ENCODE measurements at places on chromosomes 3 and 15. TPM values are rescaled to one million over a fixed set of nuclear protein-coding genes. Genes with fewer than 3 reads are reported as not detected.

P2RY14 gene
- 7.2 TPM for total RNA-seq

CCR9 gene
- total RNA-seq, result not detected

GRK7 gene
- total RNA-seq, result 0.12 TPM

IRAK2 gene
- 5.2 TPM for total RNA-seq

DNA sequence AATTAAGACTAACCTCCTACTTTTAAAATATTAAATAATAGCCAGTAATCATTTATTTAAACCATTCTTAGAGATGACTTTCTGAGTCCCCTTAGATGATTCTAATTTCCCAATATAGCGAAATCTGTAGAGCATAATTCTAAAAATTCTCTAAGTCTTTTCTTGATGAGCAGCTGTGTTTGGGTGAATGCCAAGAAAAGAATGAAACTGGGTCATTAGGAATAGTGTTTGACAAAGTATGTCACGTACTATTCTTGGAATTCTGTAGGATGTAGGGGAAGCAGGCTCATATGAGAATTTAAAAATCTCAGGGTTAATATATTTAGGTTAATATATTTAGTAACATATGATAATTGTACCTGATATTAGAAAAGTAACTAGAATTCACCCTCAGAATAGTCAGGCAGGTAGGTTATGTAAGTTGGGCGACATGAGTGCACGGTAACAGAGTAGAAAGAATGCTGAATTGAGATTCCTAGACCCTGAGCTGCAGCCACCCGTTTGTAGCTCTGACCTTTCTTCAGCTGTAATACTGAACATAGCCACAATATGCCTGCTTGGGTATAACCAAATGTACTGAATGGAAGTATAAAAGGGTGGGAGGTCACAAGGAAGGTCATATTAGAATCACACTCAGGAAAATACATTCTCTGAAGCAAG is 524.3 kb downstream of the UNC13C start:
- DNase-seq, result no peak

RTP3 gene
- not detected for total RNA-seq

- DNase-seq, result peak; percentile 95
Measured at GRCh38 chr15:40340740-40341400, at the start of gene CCDC9B. Gene CCDC9B, minus strand, starts transcription at chr15:40340939. Its CDS starts 120 bp downstream, at chr15:40340819.

LYZL4 gene
- not detected for total RNA-seq

DNA sequence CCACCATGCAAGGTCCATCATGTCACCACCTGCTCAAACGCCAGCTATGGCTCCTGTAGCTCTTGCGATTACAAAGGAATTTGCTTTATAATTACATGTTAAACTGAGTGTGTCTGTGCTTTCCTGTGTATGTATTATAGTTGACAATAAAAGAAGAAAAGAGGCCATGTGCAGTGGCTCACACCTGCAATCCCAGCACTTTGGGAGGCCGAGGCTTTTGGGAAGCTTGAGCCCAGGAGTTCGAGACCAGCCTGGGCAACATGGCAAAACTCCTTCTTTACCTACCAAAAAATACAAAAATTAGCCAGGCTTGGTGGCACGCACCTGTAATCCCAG is 27.0 kb downstream of the ATRIP start:
- DNase-seq, result no peak

- DNase-seq, result no peak
Measured at GRCh38 chr15:82549199-82549665, 9.0 kb upstream of the RPS17 start.

All from upper lobe of right lung (tissue), 1 donor.